ENCODE measurements at places on chromosomes 7 and 10. TPM values are rescaled to one million over a fixed set of nuclear protein-coding genes. Genes with fewer than 3 reads are reported as not detected.

DNA sequence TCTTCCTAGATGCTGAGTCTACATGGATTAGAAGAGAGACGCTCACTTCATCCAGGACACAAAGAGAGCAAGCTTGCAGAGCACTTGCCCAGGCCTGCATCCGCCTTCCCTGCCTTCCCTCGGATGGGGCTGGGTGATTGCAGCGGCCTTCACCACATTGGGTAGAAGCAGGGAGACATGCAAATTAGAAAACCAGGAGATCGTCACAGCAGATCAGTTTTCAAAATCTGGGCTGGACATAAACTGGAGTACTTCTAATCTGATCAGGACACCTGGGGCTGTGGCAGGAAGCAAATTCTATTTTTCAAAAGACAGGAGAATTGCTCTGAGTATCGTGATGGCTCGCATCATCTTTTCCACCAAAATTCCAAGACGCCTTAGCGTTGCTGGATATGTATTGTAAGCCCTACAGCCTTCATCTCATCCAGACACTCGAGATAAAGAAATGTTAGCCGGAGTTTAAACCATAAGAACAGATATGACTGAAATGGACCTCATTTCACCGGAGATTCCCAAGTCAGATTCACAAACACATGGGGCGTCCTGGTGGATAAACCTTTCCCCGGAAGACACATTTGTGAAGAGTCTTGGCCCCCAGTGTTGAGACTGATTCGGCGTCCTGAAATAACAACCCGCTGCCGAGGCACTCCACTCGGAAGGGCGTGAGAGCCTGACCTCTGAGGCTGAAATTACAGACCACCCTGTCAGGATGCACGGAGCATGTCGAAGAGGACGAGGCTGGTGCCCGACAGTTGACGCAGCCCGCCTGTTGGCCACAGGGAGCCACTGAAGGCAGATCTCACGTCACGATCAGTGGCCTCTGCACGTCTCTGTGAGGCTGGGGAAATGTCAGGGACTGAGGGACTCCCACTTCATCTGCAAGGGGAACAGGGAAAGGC lies 91.2 kb upstream of the PARD3 start:
- peak; percentile 44 for DNase-seq

DNA sequence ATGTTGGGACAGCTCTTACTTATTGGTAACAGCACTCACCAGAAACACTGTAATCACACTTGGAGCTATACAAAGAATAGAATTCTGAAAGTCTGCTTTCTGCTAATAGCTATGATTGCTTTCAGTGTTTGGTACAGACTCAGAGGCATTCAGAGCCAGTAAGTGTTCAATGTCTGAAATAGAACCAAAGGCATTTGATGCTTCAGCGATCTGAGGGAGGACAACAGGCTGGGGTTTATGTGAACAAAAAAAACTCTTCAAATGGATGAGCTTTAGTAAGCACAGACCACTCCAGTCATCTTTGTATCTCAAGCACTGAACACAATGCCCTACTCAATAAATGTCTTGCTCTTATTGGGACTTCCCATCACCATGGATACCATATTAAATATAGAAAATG lies 322.8 kb upstream of the GRM3 start:
- no peak for DNase-seq

DNA sequence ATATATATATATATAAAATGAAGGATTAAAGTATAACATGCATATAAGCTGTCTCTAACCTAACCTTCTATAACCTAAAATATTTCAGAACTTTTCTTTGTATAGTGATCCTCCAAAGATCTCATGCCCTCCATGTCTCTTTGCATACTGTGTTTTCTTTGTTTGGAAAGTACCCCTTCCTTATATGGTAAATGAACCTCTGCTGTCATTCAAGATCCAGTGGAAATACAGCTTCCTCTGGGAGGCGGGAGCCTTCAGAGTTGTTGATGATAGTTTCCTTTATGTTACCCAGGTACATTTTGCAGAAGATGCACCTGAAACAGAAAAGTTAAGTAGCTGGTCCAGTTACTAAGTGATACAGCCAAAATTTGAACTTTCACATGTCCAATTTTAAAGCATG lies 233.3 kb upstream of the FOXP2 start:
- no peak for DNase-seq

- no peak for DNase-seq
Observed at GRCh38 chr7:38220452-38220851, 42.4 kb downstream of the STARD3NL start.

DNA sequence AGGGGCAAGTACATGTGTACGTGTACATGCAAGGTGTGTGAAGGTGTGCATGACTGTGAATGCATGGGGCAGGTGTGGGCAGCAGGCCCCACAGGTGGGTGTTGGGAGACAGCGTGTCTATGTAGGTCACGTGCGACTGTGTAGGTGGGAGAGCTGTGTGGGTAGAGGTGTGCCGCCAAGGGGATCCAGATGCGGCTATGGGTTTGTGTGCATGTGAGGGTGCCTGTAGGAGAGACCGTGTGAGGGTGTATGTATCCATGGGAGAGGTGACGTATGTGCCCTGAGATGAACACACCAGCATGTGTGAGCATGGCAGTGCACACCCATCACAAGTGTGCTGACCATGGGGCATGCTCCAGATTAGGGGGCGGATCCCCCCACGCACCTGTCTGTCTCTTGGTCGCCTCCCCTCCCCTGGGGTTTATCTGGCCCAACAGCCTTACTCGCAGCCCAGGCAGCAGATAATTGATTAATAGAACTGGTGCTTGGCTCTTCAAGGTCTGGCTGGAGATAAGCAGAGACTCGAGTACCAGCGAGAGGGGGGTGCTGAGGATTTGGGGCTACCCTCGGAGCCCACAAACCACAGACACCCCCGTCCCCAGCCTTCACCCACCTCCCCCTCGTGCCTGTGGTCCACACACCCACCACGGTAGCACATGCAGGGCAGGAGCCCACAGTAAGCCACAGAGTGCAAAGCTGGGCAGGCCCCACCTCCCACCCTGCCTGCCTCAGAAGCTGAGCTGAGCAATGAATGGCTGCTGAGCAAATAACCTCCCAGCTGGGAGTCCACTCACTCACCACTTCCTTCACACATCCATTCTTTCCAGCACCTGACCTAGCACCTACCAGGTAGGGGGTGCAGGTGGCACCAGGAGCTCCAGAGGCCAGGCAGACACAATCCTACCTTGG lies 41.4 kb upstream of the ZMIZ1 start:
- DNase-seq: no peak

GRCh38 chr10:80453842-80454512 lies at the start of gene TSPAN14:
Gene TSPAN14, plus strand, starts transcription at chr10:80454310. Its CDS starts 34,924 bp downstream, at chr10:80489234.
- peak; percentile 93 for DNase-seq

GRCh38 chr10:86165666-86166065 lies 200.9 kb downstream of the GRID1 start:
- DNase-seq: peak; percentile 13

DNA sequence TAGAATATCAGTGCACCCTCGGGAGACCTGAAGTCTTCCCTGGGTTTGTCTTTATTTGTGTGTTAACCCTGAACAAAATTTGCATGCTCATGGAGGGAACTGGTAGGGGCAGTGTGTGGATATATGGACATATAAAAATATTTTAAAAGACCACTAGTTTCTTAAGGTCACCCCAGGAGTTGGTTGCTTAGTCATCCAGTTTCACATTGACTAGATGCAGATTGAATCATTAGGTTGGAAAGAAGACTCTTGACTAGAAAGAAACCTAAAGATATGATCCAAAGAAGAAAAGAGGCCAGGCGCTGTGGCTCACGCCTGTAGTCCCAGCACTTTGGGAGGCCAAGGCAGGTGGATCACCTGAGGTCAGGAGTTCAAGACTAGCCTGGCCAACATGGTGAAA lies 137.1 kb downstream of the KAT6B start:
- DNase-seq: no peak

The NKX6-2 gene
- total RNA-seq: not detected

The EN2 gene
- not detected for total RNA-seq

The ANKIB1 gene
- 54.3 TPM for total RNA-seq

The AGBL3 gene
- 8.4 TPM for total RNA-seq

The SPDYE2B gene
- total RNA-seq: not detected

All from Peyer's patch (tissue), 4 donors.